HFFc6 (cell line): ENCODE measurements at places on chromosomes 6 and 20.

GRCh38 chr6:52423448-52423847 is 3.3 kb downstream of the EFHC1 start:
- DNase-seq = no peak

DNA sequence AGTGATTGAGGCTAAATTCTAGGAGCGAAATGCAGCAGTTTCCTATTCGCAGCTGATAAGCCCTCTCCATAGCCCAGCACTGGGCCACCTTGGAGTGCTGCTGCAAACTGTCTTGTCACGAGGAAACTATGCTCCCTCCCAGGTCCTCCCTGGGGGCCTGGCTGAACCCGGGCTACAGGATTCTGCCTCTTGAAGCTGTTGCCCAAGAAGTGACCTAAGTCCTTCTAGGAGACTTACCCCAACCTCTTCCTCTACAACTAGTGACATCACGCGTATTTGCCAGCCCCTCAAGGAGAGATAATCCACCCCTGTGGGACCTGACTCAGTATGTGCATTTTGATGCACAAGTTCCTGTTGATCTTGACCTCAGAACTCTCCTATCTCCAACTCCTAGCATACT is 26.5 kb upstream of the ZFAND3 start:
- no peak for DNase-seq

- DNase-seq = peak; percentile 80
Measured at GRCh38 chr6:111427341-111428116, 55.5 kb downstream of the REV3L start.

GRCh38 chr20:41309817-41310216 is 7.7 kb downstream of the ZHX3 start:
- peak; percentile 71 for DNase-seq

GRCh38 chr6:37785002-37785662 is 34.4 kb upstream of the ZFAND3 start:
- DNase-seq = no peak
